ENCODE measurements at places on chromosomes 2 and 18. TPM values are rescaled to one million over a fixed set of nuclear protein-coding genes. Genes with fewer than 3 reads are reported as not detected.

Gene SLC9A4
- 0.62 TPM for total RNA-seq

Gene EN1
- total RNA-seq: not detected

Gene VWA3B
- total RNA-seq: 0.31 TPM

Gene NAT8
- total RNA-seq: not detected

Gene ACP1
- total RNA-seq: 101 TPM

Gene SOCS6
- 59.6 TPM for total RNA-seq

Gene RNF125
- 1.1 TPM for total RNA-seq

Gene NOSTRIN
- 3.9 TPM for total RNA-seq

Gene ERICH2
- not detected for total RNA-seq

Gene GRP
- total RNA-seq: 9.4 TPM

Gene HDAC4
- total RNA-seq: 30.9 TPM

Gene FAHD2B
- total RNA-seq: 4.5 TPM

- DNase-seq: no peak
Observed at GRCh38 chr2:38556006-38556801, 46.5 kb downstream of the HNRNPLL start.

DNA sequence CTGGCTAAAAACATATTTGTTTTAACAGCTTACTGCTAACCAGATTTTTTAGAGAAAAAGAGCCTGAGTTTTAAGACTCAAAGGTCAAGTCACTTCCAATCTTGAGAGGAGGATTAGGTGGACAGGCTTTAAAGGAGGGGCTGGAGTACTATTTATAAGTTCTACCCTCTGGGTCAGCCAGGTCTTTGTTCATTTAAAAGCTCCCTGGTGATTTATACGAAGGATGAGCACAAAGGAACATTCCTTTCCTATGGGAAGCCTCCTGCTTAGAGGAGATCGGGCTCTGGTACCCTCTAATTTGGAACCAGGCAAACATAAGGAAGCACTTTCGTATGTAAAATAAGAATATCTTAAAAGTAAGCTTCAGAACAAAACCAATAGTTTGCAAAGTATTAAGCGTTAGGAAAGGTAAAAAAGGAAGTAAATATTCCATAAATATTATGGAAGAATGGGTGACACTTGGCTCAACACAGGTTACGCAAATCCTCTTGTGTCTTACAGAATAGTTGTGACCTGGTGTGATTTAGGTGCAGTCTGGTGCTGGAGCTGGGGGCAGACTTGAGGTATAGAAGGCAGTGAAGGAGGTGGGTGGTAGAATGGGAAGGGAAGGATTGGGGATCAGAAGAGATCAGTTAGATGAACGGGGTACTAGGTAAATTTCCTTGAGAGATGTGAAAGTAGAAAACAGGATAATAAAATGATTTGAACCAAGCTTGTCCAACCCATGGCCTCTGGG, 35.6 kb downstream of the PDE6D start:
- no peak for DNase-seq

GRCh38 chr2:96699621-96700020, 40.2 kb downstream of the LMAN2L start:
- DNase-seq: no peak

- DNase-seq: no peak
Observed at GRCh38 chr2:29000481-29000880, 19.4 kb downstream of the TOGARAM2 start.

GRCh38 chr2:30104307-30104706, 42.5 kb upstream of the YPEL5 start:
- no peak for DNase-seq

DNA sequence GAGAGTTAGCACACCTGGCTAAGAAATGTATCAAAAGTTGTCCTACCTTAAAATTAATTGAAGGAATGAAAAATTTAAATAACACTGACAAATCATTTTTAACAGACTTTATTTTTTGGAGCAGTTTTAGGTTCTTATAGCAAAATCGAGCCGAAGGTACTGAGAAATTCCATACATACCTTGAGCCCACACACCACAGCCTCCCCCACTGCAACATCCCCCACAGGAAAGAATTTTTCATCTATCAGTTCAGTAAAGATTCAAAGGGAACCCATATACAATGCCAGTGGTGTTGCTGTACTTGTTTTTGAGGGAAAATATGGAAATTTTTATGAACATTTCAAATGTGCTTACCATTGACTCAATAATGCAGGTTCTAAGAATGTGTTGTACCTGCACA, 169.8 kb upstream of the HS6ST1 start:
- no peak for DNase-seq

- no peak for DNase-seq
Observed at GRCh38 chr18:46734981-46735380, 21.9 kb downstream of the ST8SIA5 start.

DNA sequence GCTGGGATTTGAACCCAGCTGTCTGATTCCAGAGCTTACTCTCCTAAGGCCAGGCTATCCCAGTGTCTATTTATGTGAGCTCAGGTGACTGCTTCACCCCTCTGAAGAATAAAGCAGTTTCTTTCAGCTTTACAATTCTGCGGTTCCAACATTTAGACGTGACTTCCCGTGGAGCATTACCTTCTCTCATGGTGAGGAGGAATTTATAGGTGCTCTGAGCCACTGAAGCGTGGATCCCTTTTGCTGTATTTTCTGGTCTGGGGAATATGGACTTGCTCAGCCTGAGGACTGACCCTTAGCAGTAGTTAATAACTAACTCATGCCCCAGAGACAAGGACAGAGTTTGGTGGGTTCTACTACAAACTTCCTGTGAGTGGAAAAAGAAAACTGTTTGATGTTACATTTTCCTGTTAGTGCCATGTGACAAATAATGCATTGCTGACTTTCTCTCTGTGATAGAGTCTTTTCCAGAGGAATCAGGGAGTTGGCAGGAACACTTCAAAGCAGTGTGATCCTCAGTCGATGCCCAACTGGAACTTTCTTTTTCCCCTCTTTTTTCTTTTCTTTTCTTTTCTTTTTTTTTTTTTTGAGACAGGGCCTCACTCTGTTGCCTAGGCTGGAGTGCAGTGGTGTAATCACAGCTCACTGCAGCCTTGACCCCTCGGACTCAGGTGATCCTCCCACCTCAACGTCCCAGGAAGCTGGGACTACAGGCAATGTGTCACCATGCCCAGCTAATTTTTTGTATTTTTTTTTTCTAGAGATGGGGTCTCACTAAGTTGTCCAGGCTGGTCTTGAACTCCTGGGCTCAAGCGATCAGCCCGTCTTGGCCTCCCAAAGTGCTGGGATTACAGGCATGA, 21.9 kb downstream of the CASP10 start:
- DNase-seq: no peak

- peak; percentile 83 for DNase-seq
Observed at GRCh38 chr2:24832073-24832461, 38.8 kb downstream of the CENPO start.

- DNase-seq: no peak
Observed at GRCh38 chr18:9619990-9620389, 5.6 kb upstream of the PPP4R1 start.

DNA sequence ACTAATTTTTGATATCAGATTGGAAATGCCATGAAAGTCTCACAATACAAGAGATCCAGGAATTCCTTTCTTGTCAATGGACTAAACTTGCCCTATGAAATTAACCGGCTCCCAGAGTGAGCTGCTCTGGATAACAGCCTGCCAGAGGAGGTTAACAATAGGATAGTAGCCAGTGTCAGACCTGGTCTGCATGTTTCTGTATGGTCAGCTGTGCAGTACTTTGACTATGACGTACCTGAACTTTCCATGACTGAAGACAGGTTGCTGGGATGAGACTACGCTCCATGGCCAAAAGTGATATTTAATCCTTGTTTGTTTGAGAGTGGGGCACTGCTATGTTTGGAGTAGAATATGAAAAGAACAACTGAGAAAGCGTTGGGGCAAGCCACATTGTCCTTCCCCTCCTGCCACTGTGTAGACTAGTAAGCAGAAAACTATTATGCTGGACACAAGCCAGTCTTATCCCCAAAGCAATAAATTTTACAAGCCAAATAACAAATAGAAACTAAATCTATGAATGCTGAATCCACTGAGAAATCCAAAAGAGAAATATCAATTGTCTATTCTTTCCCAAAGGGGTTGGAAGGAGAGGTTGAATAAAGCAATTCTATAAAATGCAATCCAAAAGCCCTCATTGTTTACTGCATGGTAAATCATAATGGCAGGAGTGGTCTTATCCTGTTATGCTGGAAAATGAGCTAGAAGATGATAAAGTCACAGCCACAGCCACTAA, 115.5 kb upstream of the CYP26B1 start:
- DNase-seq: no peak

GRCh38 chr2:27798948-27799645, 27.6 kb downstream of the MRPL33 start:
- peak; percentile 45 for DNase-seq

GRCh38 chr2:219099329-219099728, 38.6 kb upstream of the IHH start:
- DNase-seq: no peak

DNA sequence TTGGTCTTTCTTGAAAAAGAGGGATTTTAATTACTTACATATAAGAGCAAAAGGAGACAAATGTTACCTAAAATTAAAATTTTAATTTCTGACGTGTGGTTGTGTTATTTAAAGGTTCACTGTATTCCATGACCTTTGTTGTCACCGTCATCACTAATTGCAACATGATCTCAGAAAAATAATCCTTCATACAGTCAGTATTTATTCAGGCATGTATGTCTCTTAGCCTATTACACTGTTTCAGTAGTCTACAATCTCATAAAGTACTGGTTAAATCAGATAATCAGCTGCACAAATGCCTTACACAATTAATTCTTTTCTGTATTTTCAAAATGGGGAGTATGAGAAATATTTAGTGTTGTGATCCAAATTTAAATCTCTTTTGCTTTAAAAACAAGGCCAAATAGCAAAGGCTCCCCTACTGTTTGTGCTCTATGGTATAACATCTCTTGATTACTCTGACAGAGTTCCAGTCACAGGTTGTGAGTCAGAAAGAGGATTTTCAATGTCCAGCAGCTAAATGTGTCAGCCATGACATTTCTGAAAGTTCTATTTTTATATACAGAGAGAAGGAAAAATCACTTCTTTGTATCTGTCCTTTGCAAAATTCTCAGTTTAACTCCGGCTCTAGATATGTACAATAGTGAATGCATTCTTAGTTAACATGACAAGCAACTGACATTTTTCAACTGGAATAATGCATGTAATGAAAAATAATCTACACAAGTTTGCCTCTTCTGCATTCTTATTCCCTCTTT, 184.0 kb downstream of the FIGN start:
- DNase-seq: no peak

GRCh38 chr2:54561010-54561409, 104.9 kb downstream of the SPTBN1 start:
- no peak for DNase-seq

GRCh38 chr2:38750011-38750890, 910 bp downstream of the SRSF7 start:
- DNase-seq: no peak

GRCh38 chr18:74342416-74343043, 26.9 kb downstream of the C18orf63 start:
- no peak for DNase-seq

DNA sequence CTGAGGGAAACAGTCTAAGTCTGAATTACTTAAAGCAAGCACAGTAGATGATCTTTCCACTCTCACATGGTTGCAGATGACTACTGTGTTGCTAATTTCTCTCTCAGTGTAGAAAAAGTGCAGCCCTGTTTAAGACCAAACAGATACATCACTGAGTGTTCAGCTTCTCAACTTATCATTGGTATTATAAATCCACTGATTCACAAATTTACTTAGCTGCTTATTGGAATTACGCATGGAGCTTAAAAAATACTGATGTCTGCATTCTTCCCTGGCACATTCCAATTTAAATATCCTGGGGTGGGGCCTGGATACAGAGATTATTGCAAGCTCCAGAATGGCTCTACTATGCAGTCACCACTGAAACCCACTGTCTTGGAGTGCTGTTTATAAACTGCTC, 411.2 kb downstream of the RND3 start:
- no peak for DNase-seq

DNA sequence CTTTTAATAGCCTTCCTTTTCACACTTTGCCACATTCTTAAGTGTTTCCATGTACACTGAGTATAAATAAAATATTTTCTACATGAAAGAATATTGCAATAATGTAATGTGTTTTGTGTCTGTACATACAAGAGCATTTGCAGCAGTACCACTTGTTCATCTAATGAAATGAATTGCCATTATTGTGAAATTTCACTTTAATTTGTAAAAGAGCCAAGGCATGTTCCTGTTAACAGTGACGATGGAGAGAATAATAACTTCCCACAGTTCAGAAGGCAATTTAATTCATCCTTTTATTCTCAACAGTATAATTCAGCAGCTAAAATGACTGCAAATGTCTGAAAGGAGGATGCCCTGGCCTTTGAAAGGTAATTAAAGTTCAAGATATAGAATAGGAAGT, 853.9 kb downstream of the LRRTM4 start:
- no peak for DNase-seq

- peak; percentile 3 for DNase-seq
Observed at GRCh38 chr2:18749912-18750526, 160.7 kb upstream of the NT5C1B start.

DNA sequence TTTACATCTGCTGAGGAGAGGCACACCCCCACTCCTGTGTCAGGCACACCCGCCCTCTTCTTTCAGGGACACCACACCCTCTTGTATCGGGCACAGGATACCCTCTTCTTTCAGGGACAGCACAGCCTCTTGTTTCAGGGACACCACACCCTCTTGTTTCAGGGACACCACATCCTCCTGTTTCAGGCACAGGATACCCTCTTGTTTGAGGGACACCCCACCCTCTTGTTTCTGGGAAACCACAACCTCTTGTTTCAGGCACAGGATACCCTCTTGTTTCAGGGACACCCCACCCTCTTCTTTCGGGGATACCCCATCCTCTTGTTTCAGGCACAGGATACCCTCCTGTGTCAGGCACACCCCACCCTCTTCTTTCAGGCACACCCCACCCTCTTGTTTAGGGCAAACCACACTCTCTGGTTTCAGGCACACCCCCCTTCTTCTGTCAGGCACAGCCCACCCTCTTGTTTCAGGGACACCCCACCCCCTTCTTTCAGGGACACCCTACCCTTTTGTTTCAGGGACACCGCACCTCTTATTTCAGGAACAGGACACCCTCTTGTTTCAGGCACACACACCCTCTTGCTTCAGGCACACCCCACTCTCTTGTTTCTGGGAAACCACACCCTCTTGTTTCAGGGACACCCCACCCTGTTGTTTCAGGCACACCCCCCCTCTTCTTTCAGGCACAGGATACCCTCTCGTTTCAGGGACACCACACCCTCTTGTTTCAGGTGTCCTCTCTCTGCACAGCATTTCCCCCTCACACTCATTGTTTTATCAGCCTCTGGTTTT, 96.2 kb downstream of the TPO start:
- no peak for DNase-seq

Measured in occipital lobe (tissue), 3 donors.